Stimulated activated CD4-positive, alpha-beta T cell treated with anti-CD3 and anti-CD28 coated beads, Interleukin-2, amount 100 ng/mL, for 24 hours (primary cell): ENCODE measurements at places on chromosomes 16 and 17.

GRCh38 chr16:52389045-52389444 is 157.9 kb downstream of the TOX3 start:
- DNase-seq, result no peak

- DNase-seq, result peak; percentile 60
These were observed 849 bp downstream of the CAPN15 start for GRCh38 chr16:528111-529011.

DNA sequence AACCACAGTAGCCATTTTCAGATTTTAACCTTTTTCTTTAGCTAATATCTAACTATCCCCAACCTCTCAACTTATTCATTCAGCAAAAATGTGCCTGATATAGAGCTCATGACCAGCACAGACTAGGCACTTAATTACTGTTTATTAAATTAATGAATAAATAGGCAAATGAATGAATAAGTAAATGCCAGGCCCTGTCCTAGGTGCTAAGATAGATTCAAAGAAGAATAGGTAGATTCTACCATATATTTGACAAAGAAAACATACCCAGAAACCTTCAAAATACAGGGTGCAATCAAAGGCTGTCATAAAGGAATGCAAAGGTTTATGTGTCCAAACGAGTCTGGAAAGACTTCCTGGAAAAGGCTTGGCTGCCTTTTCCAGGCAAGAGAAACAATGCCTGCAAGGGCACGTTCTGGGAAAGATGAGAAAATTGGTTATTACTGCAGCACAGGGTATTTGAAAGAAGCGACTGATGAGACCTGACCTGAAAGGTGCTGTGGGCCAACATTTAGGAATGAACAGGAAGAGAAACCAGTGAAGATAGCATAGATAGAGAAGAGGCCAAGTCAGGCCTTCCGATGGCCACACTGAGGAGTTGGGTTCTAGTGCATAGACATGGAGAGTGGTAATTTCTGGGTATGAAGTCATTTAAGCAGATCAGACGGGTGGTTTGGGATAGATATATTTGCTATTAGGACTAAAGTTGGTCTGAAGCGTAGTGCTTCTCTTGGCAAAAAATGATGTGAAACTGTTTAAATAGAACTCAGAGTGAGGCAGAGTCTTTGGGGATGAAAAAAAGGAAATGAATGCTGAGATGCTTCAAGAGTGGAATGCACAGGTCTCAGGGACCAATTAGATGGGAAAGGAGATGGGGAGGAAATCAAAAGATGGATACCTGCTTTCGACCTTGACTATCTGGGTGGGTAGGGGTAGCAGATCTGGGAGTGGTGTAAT is 11.4 kb upstream of the CCL2 start:
- DNase-seq, result no peak

GRCh38 chr17:53249036-53249435 is 573.7 kb upstream of the KIF2B start:
- no peak for DNase-seq

DNA sequence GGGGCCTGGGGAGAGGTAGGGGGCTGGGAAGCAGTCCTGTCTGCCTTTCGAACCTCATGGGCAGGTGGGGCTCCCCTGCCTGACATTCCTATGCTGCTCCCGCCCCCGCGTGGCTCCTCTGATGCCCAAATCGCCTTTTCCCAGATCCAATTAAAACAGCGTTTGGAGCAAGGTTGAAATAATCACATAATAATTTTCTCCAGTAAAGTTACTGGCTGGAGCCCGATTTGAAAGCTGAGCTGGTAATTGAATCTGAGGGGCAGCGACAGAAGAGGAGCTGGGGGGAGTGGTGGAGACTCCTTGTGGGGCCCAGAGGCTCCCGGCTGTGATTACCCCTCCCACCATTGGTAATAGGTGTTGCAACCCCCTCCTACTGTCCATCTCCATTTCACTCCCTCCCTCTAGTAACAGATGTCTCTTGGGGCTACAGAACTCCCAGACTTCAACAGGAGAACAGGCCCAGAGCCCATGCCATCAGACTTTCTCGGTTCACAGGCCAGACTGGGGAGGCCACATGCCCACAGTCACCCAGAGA is 38.9 kb upstream of the C1QL1 start:
- DNase-seq, result no peak

- DNase-seq, result no peak
These were observed 536.7 kb upstream of the HSBP1 start for GRCh38 chr16:83271123-83271522.

GRCh38 chr17:18257268-18257981 is 1.1 kb downstream of the FLII start:
- DNase-seq, result peak; percentile 36

- DNase-seq, result peak; percentile 28
These were observed 46.1 kb downstream of the WSB1 start for GRCh38 chr17:27339836-27340550.

- DNase-seq, result no peak
These were observed 213.5 kb downstream of the TMEM114 start for GRCh38 chr16:8376858-8377257.

DNA sequence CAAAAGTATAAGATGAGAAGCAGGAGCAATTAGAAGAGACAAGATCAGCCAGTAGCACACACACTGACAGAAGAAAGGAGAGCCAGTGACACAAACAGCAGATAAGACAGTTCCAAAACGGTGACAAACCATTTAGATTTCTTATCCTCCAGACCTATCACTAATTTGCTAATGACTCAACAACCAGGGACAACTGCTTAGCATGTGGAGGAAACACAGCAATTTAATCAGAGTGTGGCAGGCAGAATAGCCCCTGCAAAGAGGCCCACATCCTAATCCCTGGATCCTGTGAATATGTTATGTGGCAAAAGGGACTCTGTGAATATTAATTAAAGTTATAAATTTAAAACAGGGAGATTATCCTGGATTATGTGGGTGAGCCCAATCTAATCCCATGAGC is 81.1 kb downstream of the CACNG1 start:
- DNase-seq, result no peak

- DNase-seq, result no peak
These were observed 36.7 kb downstream of the TK2 start for GRCh38 chr16:66513111-66513723.

DNA sequence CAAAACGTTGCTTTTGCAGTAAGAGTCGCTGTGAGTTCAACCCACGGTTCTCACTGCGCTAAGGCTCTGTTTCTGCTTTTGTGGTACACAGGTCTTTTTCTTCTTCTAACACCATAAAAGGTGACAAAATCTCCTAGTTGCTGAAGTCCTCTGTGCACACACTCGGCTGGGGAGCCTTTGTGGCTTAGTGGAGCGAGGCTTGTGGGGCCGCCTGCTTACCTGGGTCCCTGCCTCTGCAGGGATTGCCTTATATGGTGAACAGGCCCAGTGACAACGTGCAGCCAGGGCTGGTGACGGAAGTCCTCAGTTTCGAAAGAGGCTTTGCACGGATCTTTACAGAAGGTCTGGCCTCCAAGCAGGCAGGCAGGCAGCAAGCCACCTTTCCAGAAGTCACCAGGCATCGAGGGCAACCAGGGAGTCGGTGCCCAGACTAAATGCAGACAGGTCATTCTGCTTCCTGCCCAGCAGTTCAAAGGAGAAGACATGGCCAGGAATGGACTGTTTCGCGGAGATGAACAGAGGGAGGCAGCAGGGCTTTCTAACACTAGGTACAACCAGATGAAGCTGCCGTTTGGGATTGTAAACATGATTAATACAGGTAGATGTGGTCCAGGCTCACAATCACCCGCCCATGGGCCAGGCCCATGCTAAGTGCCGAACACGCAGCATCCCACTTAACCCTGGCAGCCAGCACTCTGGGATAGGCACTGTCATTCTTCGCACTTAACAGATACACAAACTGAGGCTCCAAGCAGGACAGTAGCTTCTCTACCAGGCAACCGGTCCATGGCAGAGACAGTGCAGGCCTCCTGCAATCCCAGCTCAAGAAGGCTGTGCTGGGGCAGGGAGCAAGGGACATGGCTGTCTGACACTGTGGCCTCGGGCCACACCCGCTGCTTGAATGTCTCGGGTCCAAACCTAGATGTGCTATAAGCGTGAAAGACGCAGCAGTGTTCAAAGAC is 10.7 kb upstream of the MEAK7 start:
- peak; percentile 80 for DNase-seq

DNA sequence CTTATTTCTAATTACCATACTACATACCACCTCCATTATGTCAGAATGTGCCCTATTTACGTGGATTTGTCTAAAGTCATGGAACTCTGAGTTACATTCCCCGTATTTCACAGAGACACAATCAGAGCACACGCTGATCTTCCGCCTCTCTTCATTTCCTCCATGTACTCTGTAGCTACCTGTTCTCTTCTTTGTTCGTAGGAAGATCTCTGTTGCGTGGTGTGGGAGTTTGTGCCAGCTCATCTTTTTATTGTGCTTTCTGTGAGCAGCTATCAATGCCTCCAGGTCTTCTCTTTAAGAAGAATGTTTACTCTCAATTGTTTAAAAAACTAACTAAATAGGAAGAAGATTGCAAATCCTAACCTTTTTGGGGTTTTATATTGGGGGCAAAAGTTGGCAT is 26.9 kb downstream of the NLRC5 start:
- no peak for DNase-seq

GRCh38 chr17:45172541-45173286 is 11.0 kb downstream of the HEXIM2 start:
- DNase-seq, result peak; percentile 55

DNA sequence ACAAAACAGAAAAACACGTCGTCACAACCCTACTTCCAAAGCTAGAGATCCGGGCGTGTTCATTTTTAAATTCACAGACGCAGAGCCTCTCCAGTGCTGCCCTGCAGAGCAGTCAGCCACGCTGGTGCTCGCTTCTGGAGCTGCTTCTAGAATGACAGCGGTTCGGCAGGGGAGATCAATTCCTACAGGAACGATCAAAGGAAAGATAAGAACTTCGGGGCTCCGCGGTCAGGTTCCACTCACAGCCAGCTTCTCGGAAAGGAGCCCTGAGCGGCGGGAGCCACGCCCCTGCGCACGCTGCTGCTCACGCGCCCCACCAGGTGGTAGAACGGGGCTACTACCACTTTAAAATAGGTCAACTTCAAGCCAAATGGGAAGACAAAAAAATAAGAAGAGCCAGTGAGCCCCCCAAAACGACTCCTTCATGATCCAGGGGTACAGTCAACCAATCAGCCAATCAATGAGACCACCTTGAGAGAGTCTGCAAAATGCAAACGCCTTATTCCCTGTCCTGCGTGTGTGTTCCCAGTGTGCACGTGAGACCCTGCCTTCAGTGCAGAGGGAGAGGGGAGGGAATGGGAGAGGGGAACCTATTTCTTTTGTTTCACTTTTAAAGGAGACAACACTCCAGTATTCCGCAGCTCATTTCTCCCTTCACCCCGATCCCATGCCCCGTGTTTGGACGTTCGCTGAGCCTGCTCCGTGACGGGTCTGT is 209.7 kb downstream of the RBFOX3 start:
- DNase-seq, result peak; percentile 82

GRCh38 chr17:83056583-83057396 is 22.6 kb upstream of the METRNL start:
- no peak for DNase-seq

DNA sequence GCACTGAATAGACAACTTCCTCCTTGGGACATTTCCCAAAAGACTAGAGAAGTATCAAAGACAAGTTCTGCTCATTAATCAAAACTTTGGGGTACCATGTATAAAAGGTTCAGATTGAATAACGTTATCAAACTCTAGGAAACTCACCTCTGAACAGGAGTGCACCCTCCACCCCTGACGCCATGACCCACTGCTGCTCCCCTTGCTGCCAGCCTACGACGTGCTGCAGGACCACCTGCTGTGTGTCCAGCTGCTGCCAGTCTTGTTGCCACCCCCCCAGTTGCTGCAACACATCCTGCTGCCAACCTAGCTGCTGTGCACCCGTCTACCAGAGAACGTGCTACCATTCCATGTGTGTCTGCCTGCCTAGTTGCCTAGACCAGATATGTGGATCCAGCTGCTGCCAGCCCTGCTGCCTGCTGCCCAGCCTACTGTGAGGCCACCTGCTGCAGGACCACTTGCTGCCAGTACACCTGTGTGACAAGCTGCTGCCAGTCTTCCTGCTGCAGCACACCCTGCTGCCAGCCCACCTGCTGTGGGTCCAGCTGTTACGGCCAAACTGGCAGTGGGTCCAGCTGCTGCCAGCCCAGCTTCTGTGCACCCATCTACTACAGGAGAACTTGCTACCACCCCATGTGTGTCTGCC is 13.8 kb upstream of the KRTAP9-2 start:
- no peak for DNase-seq

DNA sequence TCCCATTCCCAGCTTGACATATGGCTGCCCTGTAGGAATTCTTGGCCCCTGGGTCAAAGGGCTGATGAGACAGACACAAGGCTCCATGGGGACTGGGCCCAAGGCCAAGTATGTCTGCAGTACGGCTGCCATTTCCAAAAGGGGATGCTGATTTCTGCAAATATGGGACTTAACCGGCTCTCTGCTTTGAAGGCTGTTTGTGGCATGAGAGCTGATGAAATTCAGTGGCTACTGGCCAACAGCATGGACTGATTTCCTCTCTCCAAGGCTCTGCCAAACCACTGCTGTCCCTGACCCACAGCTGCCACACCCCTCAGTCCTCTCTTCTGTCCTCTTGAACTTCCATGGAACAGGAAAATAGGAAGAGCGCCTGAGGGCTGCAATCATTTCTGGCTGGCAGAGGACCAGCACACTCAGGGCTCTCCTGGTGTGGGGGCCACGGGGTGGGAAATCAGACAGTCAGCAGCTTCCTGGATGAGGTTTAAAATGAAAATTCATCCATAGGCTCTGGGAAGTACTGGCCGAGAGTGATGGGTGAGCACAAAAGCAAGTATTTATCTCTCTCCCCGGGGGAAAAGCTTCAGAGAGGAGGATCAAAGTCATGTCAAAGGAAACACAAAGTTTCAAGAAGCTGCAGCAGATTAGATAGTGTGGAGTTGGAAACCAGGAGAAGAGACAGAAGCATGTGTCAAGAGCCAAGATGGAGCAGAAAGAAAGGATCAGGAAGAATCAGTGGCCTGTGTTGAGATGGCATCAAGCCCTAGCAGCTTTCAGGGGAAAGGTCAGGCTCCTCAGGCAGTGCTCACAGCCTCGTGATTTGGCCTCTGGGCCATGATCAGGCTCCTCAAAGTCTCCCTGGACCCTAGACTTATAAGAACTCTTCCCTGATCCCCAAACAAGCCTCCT is 64.1 kb upstream of the SREBF1 start:
- no peak for DNase-seq

DNA sequence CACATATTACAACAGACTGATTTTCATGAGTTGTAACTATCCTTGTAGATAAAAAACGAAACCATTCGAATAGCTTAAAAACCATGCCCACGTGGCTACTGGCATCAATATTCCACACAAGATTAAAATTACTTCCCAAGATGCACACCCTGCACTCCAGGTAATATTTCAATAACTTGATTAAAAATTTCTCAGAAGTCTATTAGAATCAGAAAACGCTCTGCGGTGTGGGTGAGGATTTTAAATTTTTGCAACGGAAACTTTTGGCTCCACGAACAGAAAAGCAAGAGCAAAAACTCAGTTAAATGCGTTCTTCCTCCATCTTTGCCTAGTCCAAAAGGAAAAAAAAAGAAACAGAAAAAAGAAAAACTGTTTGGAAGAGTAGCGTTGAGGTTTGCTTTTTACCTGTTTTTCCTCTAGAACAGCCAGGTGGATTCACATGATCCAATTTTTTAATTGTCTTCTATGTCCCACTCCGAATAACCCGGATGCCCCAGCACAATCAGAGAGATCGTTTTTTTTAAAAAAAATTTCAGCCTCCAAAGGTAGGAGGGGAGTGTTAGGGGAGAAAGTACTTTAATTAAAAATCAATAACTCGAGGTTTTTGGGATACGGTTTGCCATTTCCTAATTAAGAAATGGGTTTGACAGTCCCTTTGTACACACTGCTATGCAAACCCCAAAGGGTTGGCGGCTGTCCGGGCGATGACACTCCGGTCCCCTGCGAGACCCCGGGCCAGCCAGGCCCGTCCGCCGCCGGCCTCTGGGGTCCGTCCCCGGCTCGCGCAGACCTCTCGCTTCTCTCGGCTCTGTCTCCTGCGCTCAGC is 708 bp upstream of the NFAT5 start:
- DNase-seq, result no peak

- no peak for DNase-seq
These were observed 393.6 kb downstream of the MAF start for GRCh38 chr16:79206889-79207288.
